ENCODE measurements at places on chromosomes 7 and 10.

- no peak for DNase-seq
These were observed 133.6 kb downstream of the SEMA3C start for GRCh38 chr7:80785276-80785675.

DNA sequence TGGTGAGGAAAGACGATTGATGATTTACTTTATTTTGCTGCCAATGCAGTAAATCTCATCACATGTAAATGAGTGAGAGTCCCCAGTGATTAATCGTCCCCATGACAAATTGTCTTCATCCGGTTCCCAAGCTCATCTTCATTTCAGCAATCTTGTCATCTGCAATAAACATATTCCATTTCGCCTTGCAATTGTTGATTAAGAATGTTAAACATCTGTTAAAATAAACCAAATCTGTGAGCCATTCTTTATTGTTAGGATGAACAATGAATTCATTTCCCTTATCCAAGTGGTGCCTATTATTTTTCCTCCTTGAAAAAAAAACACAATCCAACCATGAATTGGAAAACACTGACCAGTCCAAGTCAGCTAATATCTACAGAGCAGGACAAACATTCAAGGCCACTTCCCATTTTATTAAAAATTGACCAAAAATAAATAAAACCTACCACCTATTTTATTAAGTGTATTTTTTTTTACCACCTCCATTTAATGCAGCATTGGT is 36.5 kb downstream of the NPS start:
- no peak for DNase-seq

DNA sequence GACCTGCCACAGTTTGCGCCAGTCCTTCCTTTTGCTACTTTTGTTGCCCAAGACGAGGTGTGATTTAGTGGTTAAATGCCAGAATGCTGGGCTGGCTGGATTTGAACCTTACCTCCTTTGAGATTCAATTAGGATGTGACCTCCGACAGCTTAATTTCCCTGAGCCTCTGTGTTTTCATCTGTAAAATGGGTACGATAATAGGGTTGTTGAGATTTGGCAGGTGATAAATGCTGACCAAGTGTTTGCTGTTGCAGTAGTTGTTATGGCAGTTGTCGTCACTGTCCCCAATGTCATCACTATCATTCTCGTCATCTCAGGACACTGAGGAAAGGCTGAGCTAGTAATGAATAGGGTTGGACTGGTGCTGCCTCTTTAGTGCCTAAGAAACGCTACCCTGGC is 61.1 kb downstream of the GRK5 start:
- DNase-seq: peak; percentile 8

DNA sequence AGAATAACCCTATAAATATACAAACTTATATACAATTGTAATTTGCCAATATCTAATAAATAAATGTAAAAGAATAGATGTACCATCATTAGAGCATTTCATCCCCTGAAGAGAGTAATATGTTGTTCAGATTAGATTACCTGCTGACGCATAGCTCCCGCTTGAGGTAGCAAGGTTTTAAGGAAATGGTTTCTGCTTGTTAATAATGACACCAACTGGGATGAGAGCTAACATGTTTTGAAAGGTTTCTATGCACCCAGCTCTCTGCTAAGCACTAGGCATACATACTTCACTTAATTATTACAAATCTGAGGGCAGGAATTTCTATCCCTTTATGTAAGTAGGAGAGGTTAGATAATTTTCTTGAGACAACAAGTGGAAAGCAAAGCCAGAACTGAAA is 1003.3 kb upstream of the SORCS1 start:
- DNase-seq: no peak

DNA sequence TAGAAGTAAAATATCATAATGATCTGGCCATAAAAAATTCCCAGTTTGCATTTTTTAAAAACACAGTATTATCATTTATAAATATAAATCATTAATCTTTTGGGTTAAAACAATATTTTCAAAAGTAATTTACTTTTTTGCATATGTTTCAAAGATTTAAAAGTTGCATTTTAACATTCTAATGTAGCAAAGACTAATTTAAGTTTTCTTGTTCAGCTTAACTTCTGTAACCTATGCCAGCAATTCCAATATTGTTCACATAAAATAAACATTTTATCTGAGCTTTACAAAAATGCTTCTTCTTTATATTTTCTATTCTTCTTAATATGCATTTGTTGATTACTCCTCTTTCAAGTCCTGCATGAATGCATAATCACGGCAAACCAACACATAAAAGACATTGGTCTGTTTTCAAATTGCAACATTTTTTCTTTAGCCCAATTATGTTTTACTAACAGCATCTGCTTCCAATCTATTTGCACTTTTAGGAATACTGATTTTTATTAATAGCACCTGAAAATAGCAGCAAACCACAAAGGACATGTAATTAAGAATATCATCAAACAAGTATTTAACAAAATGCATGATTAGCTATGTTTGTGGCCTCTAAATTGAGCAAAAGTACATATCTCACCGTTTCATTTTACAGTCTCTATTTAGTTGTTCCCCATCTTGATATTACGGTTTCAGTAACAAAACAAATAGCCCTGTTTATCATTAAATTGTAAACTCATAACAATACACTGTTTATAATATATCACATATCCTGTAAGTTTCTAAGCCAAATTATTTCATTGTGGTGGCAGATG is 286.9 kb upstream of the NFE2L3 start:
- no peak for DNase-seq

DNA sequence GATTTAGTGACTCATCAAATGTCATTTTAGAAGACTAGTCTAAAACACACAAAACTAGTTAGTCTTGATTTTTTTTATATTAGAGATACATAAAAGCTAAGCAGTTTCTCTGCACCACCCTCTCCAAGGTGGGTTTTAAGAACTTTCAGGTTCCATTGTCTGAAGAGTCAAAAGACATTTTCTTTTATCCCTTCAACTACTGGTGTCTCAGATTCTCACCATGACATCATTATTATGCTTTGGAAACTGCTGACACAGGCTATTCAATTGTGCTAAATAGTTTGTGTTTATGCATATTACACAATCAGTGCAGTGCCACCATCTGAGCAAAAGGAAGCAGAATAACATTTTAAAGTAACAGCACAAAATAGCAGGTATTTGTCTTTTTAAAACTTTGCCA is 52.2 kb downstream of the IGF2BP3 start:
- DNase-seq: no peak

GRCh38 chr7:24882989-24883621 is 96.9 kb downstream of the OSBPL3 start:
- DNase-seq: no peak

All from left hindlimb (tissue), 1 donor.